CD4-positive, alpha-beta T cell treated with Interleukin-2 at 100 ng/mL for 4 hours (primary cell): ENCODE measurements at places on chromosomes 4 and X.

DNA sequence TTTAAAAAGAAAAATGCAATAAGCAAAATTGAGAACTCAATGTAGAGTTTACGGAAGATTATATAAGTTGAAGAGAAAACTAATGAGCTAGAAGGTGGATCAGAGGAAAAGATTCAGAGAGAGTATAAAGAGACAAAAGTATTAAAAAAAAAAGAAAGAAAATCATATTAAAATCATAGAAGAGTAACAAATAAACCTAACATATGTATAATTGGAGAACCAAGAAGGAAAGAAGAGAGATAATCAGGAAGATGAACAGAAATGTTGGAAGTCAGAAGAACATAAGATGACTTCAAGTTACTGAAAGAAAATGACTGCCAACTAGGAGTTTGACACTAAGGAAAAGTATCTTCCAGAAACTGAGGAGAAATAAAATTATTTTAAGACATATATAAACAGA is 34.3 kb upstream of the ANTXR2 start:
- DNase-seq: no peak

GRCh38 chrX:44216171-44216570 is 127.3 kb downstream of the EFHC2 start:
- no peak for DNase-seq

GRCh38 chrX:68646421-68646820 is 1.0 kb upstream of the STARD8 start:
- DNase-seq: no peak

DNA sequence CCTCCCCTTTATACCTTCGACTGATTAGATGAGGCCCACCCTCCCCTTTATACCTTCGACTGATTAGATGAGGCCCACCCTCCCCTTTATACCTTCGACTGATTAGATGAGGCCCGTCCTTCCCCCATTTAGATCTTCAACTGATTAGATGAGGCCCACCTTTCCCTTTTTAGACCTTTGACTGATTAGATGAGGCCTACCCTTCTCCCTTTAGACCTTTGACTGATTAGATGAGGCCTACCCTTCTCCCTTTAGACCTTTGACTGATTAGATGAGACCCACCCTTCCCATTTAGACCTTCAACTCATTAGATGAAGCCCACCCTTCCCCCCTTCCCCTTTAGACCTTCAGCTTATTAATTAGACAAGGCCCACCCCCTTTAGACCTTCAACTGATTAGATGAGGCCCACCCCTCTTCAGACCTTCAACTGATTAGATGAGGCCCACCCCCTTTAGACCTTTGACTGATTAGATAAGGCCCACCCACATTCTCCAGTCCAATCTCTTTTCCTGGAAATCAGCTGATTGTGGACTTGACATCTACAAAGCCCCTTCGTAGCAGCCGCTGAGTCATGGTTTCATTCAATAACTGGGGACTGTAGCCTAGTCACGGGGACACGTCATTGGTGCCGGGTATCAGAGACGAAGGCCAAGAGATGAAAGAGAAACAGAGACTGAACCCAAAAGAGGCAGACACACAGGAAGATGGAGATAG is 28.8 kb upstream of the IL3RA start:
- no peak for DNase-seq
